AG09309 (cell line): ENCODE measurements at places on chromosomes 6 and 20.
A peak's percentile ranks its signal among the peaks of the same experiment; 100 is the strongest.

- no peak for DNase-seq
These were observed 2.2 kb downstream of the TFAP2A start for GRCh38 chr6:10412461-10413261.

DNA sequence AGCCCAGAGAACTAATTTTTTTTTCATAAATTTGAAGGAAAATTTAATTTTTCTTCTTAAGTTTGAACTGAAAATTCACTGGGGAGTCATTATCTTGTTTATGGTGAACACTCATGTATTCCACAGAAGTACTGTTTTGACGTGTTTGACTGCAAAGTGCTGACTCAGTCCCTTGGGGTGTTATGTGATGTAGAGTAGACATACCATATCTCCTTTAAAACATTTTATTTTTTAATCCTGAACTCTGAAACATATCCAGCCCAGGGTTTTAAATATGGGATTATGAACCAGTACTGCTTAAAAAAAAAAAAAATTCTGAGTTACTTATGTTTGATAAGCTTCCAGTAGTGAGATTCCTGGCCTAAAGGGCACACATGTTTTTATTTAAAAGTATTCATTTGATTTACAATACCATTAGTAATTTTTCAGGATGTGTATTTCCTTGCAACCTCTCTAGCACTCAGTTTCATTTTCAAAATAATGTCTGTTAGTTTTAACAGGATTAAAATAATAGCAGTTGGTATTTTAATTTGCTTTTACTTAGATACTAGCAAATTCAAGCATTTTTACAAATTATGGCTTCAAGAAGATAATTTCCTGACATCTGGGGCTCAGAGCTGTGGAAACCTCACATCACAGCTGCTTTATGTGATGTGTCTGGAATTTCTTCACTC lies 81.7 kb upstream of the PDE10A start:
- no peak for DNase-seq

DNA sequence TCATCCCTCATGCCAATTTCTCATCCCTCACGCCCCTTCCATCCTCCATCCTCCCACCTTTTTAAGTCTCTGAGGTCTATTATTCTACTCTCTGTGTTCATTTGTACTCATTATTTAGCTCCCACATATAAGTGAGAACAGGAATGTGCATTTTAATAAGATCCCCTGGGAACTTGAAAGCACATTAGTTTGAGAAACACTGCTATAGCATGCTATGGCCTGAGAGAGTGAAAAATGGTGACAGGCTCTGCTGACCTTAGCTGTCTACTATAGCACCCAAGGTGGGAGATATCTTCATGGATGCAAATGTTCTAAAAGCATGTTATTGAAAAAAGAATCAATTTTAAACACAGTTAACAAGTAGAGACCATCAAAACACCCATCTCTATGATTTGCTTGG lies 712.0 kb downstream of the TFAP2A start:
- no peak for DNase-seq

DNA sequence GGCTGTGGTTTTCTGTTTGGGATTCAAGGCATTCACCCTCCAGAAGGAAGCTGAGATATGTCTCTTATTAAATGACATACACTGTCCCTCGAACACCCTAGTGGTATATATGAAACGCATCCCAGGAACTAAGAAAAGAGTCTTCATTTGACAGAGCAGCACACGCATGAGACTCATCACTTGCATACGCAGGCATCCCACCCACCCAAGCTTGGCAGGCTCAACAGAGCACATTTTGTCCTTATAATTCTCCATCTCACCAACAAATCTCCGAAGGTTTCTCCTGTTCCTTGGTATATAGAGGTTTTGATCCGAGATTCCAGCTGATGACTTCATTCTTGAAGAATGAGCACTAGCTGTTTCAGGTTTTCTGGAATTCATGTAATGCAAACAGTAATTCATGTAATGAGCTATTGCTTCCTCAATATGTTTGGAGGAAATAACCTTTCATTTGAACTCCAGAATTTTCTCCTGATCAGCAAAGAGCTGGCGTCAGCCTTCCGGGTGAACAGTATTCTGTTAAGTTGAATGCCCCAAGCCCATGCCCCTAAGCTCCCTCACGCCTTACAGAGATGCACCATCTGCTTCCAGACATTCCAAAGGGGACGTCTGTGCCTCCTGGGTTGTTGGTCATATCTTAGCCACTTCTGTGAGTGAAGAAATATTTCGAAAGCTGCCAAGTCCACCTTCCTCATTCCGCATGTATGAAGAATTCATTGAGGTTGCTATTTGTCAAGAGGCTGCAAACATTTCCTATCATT lies 66.0 kb upstream of the CDH4 start:
- DNase-seq, result peak; percentile 87

GRCh38 chr6:49464691-49465090 lies 1.5 kb downstream of the CENPQ start:
- no peak for DNase-seq

DNA sequence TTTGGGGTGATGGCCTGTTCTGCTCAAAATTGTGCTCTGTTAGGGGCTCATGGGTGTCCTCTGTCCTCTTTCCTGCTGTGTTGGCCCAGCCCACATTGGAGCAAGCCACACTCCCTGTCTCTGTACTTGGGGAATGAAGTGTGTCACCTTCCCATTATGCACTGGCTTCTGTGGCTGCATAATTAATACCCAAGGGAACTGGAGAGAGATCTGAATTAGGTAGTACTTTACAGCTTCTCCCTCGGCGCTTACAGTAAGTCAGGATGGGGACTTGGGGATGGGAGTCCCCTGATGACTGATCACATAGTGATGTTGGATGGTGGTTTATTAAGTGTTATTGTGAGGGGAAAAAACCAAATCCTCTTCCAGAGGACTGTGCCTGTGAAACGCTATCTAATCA lies 116.6 kb downstream of the FOXO3 start:
- no peak for DNase-seq

DNA sequence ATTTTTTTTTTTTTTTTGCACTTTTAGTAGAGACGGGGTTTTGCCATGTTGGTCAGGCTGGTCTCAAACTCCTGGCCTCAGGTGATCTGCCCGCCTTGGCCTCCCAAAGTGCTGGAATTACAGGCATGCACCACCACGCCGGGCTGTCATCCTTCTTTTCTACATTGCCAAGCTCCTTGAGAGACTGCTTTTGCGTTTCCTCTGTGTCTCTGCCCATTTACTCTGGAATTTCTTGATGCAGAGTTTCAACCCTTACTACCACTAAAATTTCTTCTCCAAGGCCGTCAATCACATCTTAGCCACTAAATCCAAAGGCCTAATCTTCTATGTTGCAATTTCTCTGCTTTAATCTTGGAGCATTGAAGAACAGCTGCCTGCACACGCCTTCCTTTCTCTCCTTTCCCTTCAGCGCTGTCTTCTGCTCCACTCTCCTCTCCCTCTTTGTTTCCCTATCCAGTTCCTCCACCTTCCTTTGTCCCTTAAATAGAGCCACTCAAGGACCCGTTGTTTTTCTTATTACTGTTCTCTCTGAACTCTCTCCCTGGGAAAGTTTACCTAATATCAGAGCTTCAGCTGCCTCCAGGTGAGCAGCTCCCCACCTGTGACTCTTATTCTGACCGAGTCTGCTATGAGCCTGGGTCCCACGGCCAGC lies 98.8 kb downstream of the SLC35B3 start:
- no peak for DNase-seq

DNA sequence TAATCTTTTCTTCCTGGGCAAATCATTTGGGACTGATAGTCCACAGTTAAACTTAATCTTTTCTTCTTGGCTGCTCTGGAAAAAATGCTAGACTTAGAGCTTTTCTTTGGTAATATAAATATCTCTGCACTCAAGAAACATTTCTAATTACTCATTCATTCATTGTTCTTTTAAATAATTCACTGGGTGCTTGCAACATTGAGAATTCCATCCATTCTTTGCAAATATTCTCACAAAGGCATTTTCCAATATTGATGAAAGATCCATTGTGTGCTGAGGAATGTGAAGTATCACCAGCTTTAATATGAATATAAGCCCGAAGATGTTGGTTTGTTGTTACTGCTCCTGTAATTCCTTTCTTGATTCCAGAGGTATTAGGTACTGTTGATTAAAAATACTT lies 38.4 kb downstream of the AKAP7 start:
- no peak for DNase-seq

DNA sequence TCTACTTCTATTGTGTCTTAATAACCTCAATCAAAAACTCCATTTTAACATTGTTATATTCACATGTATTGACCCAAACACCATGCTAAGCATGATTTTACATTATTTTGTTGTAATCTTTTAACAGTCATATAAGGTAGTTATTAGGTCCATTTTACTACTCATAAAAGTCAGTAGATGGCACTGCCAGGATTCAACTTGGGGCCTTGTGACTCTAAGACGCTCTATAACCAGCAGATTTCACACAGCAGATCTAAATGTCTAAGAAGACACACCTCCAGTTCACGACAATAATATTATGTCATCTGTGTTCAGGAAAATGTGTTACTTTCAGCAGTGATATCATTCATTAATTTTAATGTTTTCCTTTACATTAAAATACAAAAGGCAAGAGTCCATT lies 88.0 kb downstream of the FRK start:
- DNase-seq, result no peak

DNA sequence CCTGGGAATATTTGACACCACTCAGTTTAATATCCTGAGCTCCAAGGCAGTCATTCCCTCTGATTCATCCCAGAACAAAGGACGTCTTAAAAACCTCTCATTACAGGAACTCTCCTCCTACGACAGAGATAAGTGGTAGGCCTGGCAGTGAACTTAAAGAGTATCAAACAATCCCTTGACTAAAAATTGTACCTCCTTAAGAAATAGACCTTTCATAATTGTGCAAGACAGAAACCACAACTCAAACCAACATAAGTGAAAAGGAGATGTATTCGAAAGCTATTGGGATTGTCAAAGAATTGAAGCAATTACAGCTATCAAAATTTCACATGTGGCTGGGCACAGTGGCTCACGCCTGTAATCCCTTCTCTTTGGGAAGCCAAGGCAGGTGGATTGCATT lies 19.1 kb upstream of the BNIP5 start:
- DNase-seq, result peak; percentile 67

GRCh38 chr6:109854541-109855308 lies 123.4 kb upstream of the GPR6 start:
- no peak for DNase-seq

- no peak for DNase-seq
These were observed 77.3 kb downstream of the TOX2 start for GRCh38 chr20:43991982-43992381.

GRCh38 chr20:36861875-36862801 lies 13.8 kb upstream of the TLDC2 start:
- DNase-seq, result no peak

DNA sequence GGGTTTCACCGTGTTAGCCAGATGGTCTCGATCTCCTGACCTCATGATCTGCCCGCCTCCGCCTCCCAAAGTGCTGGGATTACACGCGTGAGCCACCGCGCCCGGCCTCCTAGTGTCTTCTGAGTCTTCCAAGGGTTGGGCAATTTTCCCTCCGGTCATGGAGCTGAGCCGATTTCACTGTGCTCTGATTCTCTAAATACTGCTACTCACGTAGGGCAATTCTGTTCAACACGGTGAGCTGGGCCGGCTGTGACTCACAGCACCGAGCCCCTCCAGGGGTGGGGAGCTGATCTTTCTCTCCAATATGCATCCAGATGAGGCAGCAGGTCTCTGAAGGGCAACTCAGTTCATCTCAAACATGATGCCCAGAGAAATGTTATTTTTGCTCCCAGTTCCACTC lies 71.6 kb upstream of the CD93 start:
- peak; percentile 35 for DNase-seq

DNA sequence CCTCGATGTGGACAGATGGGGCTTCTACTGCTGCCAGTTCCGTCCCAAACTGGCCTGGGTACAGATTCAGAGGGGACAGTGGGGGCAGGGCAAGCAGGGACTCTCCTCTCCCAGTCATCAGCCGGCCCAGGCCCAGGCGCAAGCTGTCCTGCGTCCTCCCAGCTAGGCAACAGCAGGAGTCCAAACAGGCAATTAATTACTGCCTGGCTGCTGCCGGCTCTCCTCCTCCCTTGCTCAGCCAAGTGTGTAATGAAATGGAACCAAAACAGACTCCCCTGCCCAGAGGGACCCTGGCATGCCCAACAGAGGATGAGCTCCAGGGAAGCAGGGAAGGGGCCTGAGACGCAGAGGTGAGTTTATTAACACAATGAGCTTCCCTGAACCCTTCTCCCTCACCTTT lies 17.8 kb upstream of the SLC32A1 start:
- no peak for DNase-seq

DNA sequence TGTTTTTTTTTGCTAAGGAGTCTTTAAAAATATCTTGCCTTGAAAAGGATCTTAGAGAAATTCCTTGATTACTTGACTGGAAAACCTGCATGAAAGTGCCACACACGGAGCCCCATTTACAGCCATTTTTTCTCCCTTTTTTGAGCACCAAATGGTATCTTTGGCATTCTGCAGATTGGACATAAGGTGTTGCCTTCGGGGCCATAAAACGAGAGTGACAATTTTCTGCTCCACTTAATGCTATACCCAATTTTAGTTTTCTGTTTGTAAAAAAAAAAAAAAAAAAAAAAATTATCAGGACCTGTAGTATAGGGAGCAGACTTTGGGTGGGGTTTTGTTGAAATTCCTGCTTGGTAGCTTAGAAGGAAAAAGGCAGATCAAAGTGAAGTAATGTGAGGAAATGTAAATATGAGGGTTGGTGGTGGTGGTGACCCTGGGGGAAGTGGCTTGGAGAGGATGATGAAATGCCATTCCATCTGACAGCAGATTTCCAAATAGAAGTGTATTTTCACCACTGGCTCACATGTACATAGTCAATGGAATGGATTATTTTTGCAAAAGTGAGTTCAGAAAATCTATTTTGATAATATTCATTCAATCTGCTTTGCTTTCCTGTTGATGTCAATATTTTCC lies 212.1 kb upstream of the SOX4 start:
- peak; percentile 14 for DNase-seq

DNA sequence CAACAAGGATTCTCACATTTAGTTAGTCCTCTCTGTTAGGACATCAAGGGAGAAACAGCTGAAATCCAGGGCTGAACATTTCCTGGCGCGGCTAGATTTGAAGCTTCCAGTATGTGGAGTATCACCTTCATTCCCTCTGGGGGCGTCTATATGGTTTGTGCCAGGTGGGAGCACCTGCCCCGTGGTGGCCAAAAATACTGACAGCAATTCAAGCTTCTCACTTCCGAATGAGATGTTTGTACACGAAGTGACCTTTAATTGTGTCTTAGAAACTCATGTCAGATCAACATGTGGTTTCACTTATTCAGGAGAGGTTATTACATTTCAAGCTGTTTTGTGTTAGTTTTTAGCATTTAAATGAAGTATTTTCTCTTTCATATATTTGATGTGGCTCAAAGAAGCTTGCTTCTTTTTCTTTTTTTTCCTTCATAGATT lies 67.3 kb upstream of the ZNF217 start:
- DNase-seq, result no peak

GRCh38 chr6:24979176-24979575 lies 43.4 kb upstream of the RIPOR2 start:
- DNase-seq, result no peak
